GM12878 (cell line): ENCODE measurements at places on chromosomes 7 and 10. TPM values are rescaled to one million over a fixed set of nuclear protein-coding genes. Genes with fewer than 3 reads are reported as not detected.

DNA sequence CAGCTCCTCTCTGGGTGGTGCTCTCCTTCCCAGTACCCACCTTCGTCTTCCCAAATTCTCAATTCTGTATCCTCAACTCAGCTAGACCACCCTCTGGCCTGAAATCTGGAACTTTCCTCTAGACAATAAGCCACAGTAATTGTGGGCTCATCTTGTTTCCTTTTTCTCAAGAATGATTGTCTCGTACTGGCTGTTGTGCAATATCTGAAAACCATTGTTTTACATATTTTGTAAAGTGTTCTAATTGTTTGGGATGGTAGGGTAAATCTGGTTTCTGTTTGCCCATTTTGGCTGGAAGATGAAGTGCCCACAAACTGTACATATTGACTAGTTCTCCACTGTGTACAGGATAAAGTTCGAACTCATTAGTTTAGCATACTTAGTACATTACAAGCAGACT lies 11.3 kb upstream of the NOBOX start:
- no peaks in the 10 kb centered on the region for H3K36me3 ChIP-seq

DNA sequence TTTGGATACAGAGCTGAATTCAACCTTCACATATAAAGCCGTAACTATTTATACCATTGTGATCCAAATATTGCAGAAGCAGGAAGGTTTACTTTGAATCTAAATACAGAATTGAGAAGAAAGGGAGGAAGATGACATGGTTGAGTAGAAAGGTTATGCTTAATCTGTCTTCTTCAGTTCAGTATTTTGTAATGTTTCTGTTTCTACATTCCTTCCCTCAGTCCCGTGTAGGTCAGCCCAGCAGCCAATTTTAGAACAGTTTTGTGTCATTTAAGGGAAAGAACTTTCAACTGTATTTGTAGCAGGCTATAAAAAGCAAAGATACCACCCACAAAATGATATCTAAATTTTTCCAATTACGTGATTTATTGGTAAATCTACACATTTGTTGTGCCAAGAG lies 97.4 kb downstream of the CPED1 start:
- H3K36me3 ChIP-seq = no peaks in the 10 kb centered on the region
- H3K27me3 ChIP-seq = peaks cover 4% of the 10 kb centered on the region; the same call in 1 of the 2 replicates
- H3K27ac ChIP-seq = no peak overlapping the region
- no peaks in the 10 kb centered on the region for H3K4me1 ChIP-seq

DNA sequence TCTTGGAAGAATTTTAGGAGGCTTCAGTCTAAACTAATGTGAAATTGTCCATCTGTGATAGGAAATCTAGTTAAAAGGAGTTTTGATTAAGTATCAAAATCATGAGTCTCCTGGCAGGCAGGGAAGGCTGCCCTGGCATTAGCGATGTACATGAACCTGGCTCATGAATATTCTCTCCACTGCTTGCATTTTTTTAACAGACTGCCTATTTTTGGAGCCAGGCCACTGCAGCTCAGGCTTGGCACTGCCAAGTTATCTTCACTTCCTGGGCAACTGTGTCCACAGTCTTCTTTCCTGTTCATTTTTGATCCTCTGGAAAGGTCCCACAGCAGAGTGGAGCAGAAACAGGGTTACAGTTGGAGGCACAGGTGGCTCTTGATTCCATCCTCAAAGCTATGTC lies 7.0 kb downstream of the GPR26 start:
- H3K4me3 ChIP-seq = no peak overlapping the region
- H3K4me1 ChIP-seq = no peaks in the 10 kb centered on the region
- H3K36me3 ChIP-seq = no peaks in the 10 kb centered on the region
- peaks cover 5% of the 10 kb centered on the region; the same call in 1 of the 2 replicates for H3K27me3 ChIP-seq
- H3K27ac ChIP-seq = no peak overlapping the region

GRCh38 chr10:33155720-33156638 lies 178.5 kb downstream of the NRP1 start:
- no peak for DNase-seq
- H3K4me3 ChIP-seq = no peak overlapping the region
- H3K27me3 ChIP-seq = no peaks in the 10 kb centered on the region

GRCh38 chr10:3010334-3010733 lies 57.0 kb upstream of the PFKP start:
- H3K4me1 ChIP-seq = peaks cover 7% of the 10 kb centered on the region
- no peak overlapping the region for H3K4me3 ChIP-seq
- H3K27ac ChIP-seq = no peak overlapping the region
- H3K27me3 ChIP-seq = no peaks in the 10 kb centered on the region; the same call in 1 of the 2 replicates

GRCh38 chr7:81721437-81721836 lies 48.4 kb downstream of the HGF start:
- no peaks in the 10 kb centered on the region for H3K27me3 ChIP-seq
- no peak overlapping the region for H3K27ac ChIP-seq
- H3K4me3 ChIP-seq = no peak overlapping the region
- no peaks in the 10 kb centered on the region for H3K36me3 ChIP-seq
- no peaks in the 10 kb centered on the region for H3K4me1 ChIP-seq

- no peaks in the 10 kb centered on the region for H3K36me3 ChIP-seq
- DNase-seq = no peak
- H3K27ac ChIP-seq = no peak overlapping the region
- no peaks in the 10 kb centered on the region for H3K4me1 ChIP-seq
- H3K4me3 ChIP-seq = no peak overlapping the region
- no peaks in the 10 kb centered on the region for H3K27me3 ChIP-seq
Measured at GRCh38 chr7:34165927-34166550, 260.7 kb downstream of the BMPER start.

DNA sequence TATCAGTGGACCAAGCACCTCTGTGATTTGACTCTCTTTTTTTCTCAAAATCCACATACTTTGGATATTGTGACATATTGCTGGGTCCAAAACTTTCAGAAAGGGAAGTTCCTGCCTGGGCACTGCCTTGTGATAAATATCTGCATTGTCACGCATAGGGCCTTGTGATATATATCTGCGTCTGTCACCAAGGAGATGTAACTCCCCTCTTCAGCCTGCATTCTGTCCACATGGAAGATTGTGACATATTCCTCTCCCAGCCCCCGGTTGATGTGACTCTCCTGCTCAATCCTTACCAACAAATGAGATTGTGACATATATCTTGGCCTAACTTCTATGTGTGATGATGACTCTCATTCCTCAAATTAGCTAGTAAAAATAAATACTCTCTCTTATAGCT lies 25.4 kb upstream of the ZNF107 start:
- no peak overlapping the region for H3K4me3 ChIP-seq
- H3K4me1 ChIP-seq = no peaks in the 10 kb centered on the region
- DNase-seq = no peak
- H3K27ac ChIP-seq = no peak overlapping the region
- no peaks in the 10 kb centered on the region for H3K27me3 ChIP-seq

DNA sequence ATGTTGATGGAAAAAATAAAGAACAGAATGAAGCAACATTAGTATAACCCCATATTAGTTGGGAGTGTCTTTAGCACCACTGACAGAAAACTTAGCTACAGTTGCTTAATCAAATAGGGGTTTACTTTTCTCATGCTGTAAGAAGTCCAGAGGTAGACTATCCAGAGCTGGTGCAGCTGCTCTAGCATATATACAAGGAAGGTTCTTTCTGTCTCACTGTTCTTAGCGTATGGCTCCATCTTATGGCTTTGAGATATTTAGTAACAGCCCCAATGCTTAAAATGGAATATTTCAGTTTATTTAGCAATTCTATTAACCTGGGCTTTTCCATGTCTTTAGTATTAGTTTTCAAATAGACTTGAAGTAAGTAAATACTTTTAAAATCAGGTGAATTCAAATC lies 15.2 kb upstream of the WNT2 start:
- H3K27me3 ChIP-seq = no peaks in the 10 kb centered on the region
- DNase-seq = no peak
- H3K4me3 ChIP-seq = no peak overlapping the region
- H3K27ac ChIP-seq = no peak overlapping the region
- no peaks in the 10 kb centered on the region for H3K4me1 ChIP-seq
- H3K36me3 ChIP-seq = no peaks in the 10 kb centered on the region

GRCh38 chr10:66259836-66260235 lies 666.0 kb upstream of the LRRTM3 start:
- no peaks in the 10 kb centered on the region for H3K36me3 ChIP-seq
- no peak overlapping the region for H3K4me3 ChIP-seq
- no peaks in the 10 kb centered on the region for H3K27me3 ChIP-seq
- peak overlapping the region; percentile 44; the same call in 1 of the 2 replicates for H3K27ac ChIP-seq
- H3K4me1 ChIP-seq = no peaks in the 10 kb centered on the region

DNA sequence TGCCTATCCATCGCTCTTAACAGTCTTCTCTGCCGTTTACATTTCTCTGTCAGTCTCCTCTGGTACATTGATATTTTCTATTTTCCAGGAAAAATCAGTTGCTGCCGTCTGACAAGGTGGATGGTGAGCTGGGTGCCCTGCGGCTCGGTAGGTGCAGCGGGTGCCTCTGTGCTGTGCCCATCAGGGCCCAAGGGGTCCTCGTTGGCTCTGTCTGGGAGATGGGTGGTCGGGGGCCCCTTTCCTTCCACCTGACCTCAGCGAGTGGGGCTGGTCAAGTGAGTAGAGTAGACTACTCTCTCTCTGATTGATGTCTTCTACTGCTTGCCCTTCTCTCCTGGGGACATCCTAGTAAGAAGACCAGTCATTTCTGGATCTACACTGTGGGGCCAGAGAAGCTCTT lies 57.4 kb downstream of the MINDY4 start:
- no peak overlapping the region for H3K4me3 ChIP-seq
- H3K4me1 ChIP-seq = no peaks in the 10 kb centered on the region
- H3K36me3 ChIP-seq = no peaks in the 10 kb centered on the region
- DNase-seq = no peak

DNA sequence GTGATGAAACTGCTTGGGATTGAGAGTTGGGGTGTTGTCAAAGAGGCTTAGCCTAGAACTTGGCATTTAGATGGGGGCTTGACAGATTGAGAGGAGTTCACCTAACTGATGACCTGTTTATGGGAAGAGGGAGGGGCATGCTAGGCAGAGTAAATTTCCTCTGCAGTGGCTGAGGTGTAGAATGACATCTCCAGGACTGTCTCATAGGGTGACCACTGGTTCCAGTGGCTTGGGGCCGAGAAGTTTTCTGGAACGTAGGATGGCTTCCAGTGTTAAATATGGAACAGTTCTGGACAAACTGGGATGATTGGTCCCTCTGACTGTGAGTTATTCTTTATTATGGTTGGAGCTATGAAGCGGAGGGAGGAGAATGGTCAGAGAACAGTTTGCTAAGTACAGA lies 186.4 kb downstream of the PLXDC2 start:
- H3K4me3 ChIP-seq = no peak overlapping the region
- H3K4me1 ChIP-seq = peaks cover 10% of the 10 kb centered on the region
- no peak for DNase-seq
- H3K36me3 ChIP-seq = no peaks in the 10 kb centered on the region
- H3K27me3 ChIP-seq = no peaks in the 10 kb centered on the region

GRCh38 chr7:16420649-16421332 lies 547 bp downstream of the CRPPA start:
- no peaks in the 10 kb centered on the region for H3K36me3 ChIP-seq
- peaks cover 6% of the 10 kb centered on the region for H3K27me3 ChIP-seq
- peak; percentile 45 for DNase-seq
- peak overlapping the region; percentile 51; the same call in 1 of the 2 replicates for H3K4me3 ChIP-seq
- no peaks in the 10 kb centered on the region for H3K4me1 ChIP-seq

DNA sequence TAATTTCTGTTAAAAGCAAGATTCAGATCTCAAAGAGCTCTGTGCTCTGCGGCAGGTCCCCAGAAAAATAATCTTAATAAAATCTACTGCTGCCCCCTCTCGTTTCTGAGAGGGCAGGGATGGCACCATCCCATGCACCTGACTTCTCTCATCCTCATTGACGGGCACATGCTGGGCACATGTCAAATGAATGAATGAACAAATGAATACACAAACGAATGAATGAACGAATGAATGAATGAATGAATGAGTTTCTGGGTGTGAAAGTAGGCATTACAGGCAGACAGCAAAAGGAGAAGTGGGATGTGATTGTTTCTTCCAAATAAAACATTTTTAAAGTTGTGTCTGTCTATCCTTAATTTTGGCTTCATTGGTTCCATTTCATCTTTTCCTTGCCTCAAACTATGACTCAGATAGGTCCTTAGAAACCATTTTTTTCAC lies 398.1 kb upstream of the PRKCQ start:
- H3K4me3 ChIP-seq = no peak overlapping the region
- H3K36me3 ChIP-seq = no peaks in the 10 kb centered on the region
- H3K4me1 ChIP-seq = no peaks in the 10 kb centered on the region
- DNase-seq = no peak
- no peaks in the 10 kb centered on the region; the same call in 1 of the 2 replicates for H3K27me3 ChIP-seq

DNA sequence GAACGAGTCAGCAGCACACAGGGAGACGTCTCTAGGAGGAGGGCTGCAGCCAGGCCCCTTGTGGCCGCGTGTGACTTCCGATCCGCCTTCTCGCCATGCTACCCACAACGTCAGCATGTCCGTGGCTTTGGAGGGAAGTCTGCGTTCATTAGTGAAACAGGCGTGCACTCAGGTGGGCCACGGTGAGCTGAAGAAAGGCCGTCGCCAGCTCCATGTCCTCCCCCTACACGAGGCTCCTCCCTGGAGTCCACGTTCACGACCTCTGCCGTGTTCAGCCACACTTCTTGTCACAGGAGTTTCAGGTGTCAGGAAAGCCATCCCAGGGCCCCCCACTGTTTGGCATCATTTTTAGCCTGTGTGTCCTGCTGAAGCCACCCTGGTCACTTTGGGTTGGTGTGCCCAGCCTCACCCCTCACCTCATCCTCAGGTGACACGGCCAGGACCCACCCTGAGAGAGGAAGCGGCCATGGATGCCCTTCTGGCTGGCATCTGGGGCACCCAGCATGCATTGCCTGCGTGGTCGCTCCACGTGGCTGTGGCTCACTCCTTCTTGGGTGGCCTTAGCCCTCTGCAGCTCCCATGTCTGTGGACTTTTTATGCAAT lies 310.6 kb upstream of the SHH start:
- peaks cover 2% of the 10 kb centered on the region for H3K27me3 ChIP-seq
- H3K4me3 ChIP-seq = no peak overlapping the region
- no peaks in the 10 kb centered on the region for H3K4me1 ChIP-seq
- no peak for DNase-seq
- H3K36me3 ChIP-seq = no peaks in the 10 kb centered on the region

Gene C10orf67
- not detected in 2 replicates for total RNA-seq

Gene C10orf88
- 6.8 and 10.9 TPM in 2 replicates for total RNA-seq

Gene STAG3
- total RNA-seq = 78.7 and 81.7 TPM in 2 replicates

Gene ZNF727
- not detected in 2 replicates for total RNA-seq

Gene IFIT1B
- total RNA-seq = not detected in 2 replicates

Gene THAP5
- total RNA-seq = 22.1 and 22.9 TPM in 2 replicates

Gene LRGUK
- 0.05 and 0.13 TPM in 2 replicates for total RNA-seq

Gene SCIN
- 0.80 and 2.1 TPM in 2 replicates for total RNA-seq
